ENCODE measurements at places on chromosomes 1 and 21. TPM values are rescaled to one million over a fixed set of nuclear protein-coding genes. Genes with fewer than 3 reads are reported as not detected.

- no peaks in the 10 kb centered on the region for H3K27me3 ChIP-seq
- H3K4me1 ChIP-seq = no peaks in the 10 kb centered on the region
- H3K27ac ChIP-seq = no peak overlapping the region
- no peak for DNase-seq
- no peaks in the 10 kb centered on the region for H3K36me3 ChIP-seq
- no peak overlapping the region for H3K4me3 ChIP-seq
These were observed 397.9 kb downstream of the PTBP2 start for GRCh38 chr1:97119260-97120158.

DNA sequence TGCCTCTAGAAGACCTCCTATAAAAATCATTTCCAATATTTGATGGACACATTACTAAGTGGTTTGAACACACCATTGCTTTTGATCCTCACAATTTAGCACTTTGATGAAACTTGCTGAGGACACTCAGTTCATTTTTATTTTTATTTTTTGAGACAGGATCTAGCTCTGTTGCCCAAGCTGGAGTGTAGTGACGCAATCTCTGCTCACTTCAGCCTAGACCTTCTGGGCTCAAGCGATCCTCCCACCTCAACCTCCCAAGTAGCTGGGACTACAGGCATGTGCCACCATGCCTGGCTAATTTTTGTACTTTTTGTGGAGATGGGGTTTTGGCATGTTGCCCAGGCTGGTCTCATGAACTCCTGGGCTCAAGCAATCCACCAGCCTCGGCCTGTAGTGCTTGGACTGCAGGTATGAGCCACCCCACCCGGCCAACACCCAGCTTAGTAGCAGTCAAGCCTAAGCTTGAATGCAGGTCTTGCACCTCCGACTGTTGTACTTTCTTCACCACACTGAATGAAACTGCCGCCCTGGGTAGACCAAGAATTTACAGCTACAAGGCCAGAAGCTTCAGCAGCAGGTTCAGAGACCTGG lies 24.8 kb upstream of the ATP2B4 start:
- H3K27ac ChIP-seq = no peak overlapping the region
- DNase-seq = no peak
- H3K36me3 ChIP-seq = peaks cover 8% of the 10 kb centered on the region
- no peaks in the 10 kb centered on the region for H3K27me3 ChIP-seq
- no peak overlapping the region for H3K4me3 ChIP-seq

ALX3 gene
- not detected for total RNA-seq

DNA sequence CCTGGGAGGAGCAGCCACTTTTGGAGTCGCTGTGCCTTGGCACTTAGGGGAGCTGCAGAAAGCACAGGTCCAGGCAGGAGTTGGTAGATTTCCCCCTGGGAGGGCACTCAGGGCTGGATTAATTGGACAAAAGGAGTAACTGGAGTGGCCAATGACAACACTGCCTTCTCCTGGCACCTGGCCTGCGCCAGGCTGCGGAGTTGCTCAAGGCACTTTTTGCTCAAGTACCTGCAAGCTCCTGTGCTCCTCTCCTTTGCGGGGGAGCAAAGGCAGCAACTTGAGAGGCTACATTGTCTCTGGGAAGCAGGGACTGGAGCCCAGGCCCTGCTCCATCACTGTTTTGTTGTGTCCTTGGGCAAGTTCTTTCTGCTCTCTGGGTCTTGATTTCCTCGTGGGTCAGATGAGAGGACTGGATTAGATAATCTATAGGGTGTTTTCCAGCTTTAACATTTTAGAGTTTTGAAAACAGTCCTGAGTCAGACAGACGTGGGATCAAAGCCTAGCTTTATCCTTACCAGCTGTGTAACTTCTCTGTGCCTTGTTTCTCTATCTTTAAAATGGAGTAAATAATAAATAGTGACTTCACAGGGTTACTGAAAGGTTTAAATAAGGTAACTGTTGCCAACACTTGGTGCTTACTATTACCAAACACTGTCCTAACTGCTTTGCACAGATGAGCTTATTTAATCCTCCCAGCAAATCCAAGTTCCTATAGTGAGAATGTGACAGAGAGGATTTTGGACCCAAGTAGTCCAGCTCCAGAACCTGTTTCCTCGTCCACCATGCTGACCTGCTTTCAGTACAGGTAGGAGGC lies 18.0 kb upstream of the GRHL3 start:
- H3K27me3 ChIP-seq = peaks cover 52% of the 10 kb centered on the region
- no peaks in the 10 kb centered on the region for H3K4me1 ChIP-seq
- DNase-seq = no peak
- no peak overlapping the region for H3K27ac ChIP-seq

- H3K27ac ChIP-seq = peak overlapping the region; percentile 100
- no peaks in the 10 kb centered on the region for H3K27me3 ChIP-seq
- H3K4me1 ChIP-seq = peaks cover 53% of the 10 kb centered on the region
- H3K4me3 ChIP-seq = peak overlapping the region; percentile 99
- H3K36me3 ChIP-seq = peaks cover 48% of the 10 kb centered on the region
- no peak for DNase-seq
These were observed 2.2 kb downstream of the VAMP4 start for GRCh38 chr1:171739656-171740055.

- H3K27me3 ChIP-seq = no peaks in the 10 kb centered on the region
- no peaks in the 10 kb centered on the region for H3K4me1 ChIP-seq
- no peak for DNase-seq
- H3K36me3 ChIP-seq = no peaks in the 10 kb centered on the region
- H3K27ac ChIP-seq = no peak overlapping the region
- H3K4me3 ChIP-seq = no peak overlapping the region
These were observed 356.0 kb downstream of the TGFB2 start for GRCh38 chr1:218701131-218701530.

KIF14 gene
- 30.3 TPM for total RNA-seq

DNA sequence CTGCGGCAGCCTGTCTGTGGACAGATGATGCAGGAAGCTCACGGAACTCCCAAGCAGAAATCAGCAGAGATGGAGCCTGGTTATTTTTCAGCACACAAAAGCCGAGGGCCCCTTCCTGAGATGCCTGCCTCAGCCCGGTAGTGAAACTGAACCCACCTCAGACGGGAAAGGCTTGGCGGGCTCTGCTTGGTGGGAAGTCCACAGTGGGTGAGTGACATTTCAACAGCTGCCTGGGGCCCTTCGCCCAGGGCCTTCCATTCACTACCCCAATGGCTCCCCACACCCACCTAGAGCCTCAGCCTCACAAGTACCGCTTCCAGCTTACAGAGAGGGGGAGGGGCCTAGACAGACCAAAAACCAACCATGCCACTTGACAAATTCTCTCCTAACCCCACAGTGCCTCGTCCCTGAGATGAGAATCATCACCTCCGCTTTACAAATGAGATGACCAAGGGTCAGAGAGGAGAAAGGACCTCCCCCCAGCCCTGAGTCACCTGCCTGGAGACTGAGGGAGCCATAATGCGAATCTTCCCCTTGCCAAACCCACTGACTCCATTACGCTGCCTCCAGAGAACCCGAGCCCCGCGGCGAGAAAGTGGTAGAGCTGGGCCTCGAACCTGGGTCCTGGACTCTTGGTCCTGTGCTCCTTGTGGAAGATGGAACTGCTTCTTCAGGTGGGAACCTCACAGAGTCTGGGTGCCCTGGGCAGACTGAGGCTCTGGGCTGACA lies 3.4 kb upstream of the ECE1 start:
- peaks cover 6% of the 10 kb centered on the region for H3K36me3 ChIP-seq
- DNase-seq = peak; percentile 66
- H3K27ac ChIP-seq = peak overlapping the region; percentile 98
- no peaks in the 10 kb centered on the region for H3K27me3 ChIP-seq

GRCh38 chr1:187270256-187270655 lies 441.5 kb downstream of the PLA2G4A start:
- H3K4me3 ChIP-seq = no peak overlapping the region
- no peaks in the 10 kb centered on the region for H3K36me3 ChIP-seq
- DNase-seq = no peak
- no peak overlapping the region for H3K27ac ChIP-seq
- H3K27me3 ChIP-seq = no peaks in the 10 kb centered on the region

GRCh38 chr1:193270996-193271395 lies 84.6 kb upstream of the B3GALT2 start:
- peaks cover 5% of the 10 kb centered on the region for H3K4me1 ChIP-seq
- no peak overlapping the region for H3K4me3 ChIP-seq
- H3K36me3 ChIP-seq = peaks cover 54% of the 10 kb centered on the region
- no peak overlapping the region for H3K27ac ChIP-seq
- DNase-seq = no peak

FAM72A gene
- 34.1 TPM for total RNA-seq

DNA sequence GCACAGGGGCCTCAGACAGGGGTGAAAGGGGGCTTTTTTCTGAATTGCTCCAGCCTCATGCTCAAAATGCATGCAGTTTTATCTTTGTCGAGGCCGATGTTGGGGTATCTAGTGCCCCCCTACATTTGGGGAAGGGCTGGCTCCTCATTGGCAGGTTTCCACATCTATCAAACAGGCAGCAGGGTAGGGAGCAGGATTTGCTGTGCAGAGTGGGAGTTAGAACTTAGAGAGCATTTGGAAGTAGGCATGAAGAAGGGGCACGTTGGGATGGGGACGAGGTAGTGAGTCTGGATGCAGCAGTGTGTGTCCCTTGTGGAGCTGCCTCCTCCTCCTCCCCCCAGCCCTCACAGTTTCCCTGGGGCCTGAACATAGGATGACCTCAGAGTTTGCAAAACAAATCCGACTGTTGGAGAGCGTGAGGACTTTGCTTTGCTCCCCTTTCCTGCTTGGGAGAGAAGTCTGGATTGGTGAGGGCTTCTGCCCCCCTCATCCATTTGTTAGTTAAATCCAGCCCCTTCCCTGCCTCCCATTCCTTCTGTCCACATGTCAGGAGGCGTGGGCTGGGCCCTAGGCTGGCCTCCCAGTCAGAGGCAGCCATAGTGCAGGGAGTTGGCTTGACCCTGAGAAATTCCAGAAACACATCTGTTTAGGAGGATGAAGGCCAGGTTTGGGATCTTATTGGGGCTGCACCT lies 36.9 kb upstream of the GPR37L1 start:
- no peaks in the 10 kb centered on the region for H3K4me1 ChIP-seq
- DNase-seq = no peak
- H3K27ac ChIP-seq = no peak overlapping the region
- no peaks in the 10 kb centered on the region for H3K36me3 ChIP-seq
- no peak overlapping the region for H3K4me3 ChIP-seq

GRCh38 chr1:117605164-117605773 lies 579 bp upstream of the TENT5C start:
- H3K4me1 ChIP-seq = peaks cover 38% of the 10 kb centered on the region
- peak overlapping the region; percentile 97 for H3K4me3 ChIP-seq
- peaks cover 17% of the 10 kb centered on the region for H3K27me3 ChIP-seq
- peaks cover 35% of the 10 kb centered on the region for H3K36me3 ChIP-seq
- H3K27ac ChIP-seq = peak overlapping the region; percentile 76

CASQ1 gene
- total RNA-seq = 0.35 TPM

- peaks cover 88% of the 10 kb centered on the region for H3K4me1 ChIP-seq
- no peak for DNase-seq
- H3K27ac ChIP-seq = no peak overlapping the region
- no peak overlapping the region for H3K4me3 ChIP-seq
These were observed 5.9 kb downstream of the MX1 start for GRCh38 chr21:41431788-41432548.

KPRP gene
- not detected for total RNA-seq

FCAMR gene
- not detected for total RNA-seq

ATP6V1G3 gene
- total RNA-seq = not detected

FMO1 gene
- total RNA-seq = not detected

GRCh38 chr1:15849775-15850324 lies 2.3 kb downstream of the SPEN start:
- H3K27ac ChIP-seq = peak overlapping the region; percentile 51
- H3K4me3 ChIP-seq = peak overlapping the region; percentile 89
- H3K4me1 ChIP-seq = peaks cover 47% of the 10 kb centered on the region

- H3K4me3 ChIP-seq = no peak overlapping the region
- no peak overlapping the region for H3K27ac ChIP-seq
- peaks cover 5% of the 10 kb centered on the region for H3K4me1 ChIP-seq
- DNase-seq = no peak
- no peaks in the 10 kb centered on the region for H3K27me3 ChIP-seq
These were observed 13.0 kb downstream of the SOX13 start for GRCh38 chr1:204085876-204086275.

Measured in activated CD4-positive, alpha-beta memory T cell treated with anti-CD3 and anti-CD28 coated beads, Interleukin-2, amount 10 ng/mL, durations not matched to agents 7 days and 5 days (primary cell).